ENCODE measurements at places on chromosomes 16 and 17.

GRCh38 chr17:42880776-42881310 lies 19.8 kb upstream of the G6PC1 start:
- DNase-seq, result no peak

- no peak for DNase-seq
Observed at GRCh38 chr17:13016881-13017654, 759 bp downstream of the ELAC2 start.

DNA sequence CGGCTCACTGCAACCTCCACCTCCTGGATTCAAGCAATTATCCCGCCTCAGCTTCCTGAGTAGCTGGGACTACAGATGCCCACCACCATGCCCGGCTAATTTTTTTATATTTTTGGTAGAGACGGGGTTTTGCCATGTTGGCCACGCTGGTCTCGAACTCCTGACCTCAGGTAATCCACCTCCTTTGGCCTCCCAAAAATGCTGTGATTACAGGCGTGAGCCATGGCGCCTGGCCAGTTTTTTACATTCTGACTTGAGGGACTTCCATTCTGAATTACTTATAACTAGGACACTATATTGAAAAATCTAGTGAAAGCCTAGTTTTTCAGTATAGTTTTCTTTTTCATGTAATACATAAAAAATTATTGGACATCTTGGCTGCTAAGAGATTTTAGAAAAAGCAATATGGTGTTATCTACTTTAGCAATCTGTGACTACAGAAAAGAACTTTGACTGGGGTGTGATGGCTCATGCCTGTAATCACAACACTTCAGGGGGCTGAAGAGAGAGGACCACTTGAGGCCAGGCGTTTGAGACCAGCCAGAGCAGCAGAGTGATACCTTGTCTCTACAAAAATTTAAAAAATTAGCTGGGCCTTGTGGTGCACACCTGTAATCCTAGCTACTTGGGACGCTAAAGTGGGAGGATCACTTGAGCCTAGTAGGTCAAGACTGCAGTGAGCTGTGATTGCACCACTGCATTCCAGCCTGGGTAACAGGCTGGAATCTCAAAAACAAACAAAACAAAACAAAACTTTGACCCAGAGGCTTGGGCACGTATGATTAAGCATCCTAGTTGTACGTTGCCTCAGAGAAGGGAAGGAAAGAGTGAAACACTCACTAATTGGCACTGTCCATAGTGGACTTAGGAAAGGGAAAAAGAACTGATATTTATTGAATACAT lies 26.8 kb upstream of the GOSR1 start:
- DNase-seq, result no peak

GRCh38 chr17:79728169-79728907 lies 2.4 kb upstream of the ENPP7 start:
- peak; percentile 53 for DNase-seq

DNA sequence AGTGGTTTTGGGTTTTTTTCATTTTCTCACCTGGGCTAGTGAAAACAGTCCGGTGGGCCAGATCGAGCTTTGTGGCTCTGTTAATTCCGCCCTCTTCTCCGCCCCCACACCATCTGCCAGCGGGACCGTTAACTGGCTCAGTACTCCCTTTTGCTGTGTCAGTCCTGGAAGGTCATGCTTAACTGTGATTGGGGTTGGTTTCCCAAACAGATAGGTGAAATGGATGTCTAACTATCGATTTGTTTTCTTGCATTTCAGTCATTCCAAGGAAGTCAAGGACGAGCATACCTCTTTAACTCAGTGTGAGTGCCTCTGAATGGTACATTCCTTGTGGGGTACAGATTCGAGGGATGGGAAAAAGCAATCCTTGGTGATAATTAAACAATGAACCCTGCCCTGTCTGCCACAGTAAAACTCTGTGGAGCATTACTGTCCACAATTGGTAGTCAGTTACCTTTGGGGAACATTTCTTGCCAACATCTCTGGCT lies 56.7 kb downstream of the YPEL2 start:
- DNase-seq, result no peak

Measured in esophagus squamous epithelium (tissue), 5 donors.